IMR-90 (cell line): ENCODE measurements at places on chromosomes 4 and X. TPM values are rescaled to one million over a fixed set of nuclear protein-coding genes. Genes with fewer than 3 reads are reported as not detected.

USP46 gene
- total RNA-seq: 15.4 and 20.3 TPM in 2 replicates

MAGEC1 gene
- total RNA-seq: not detected in 2 replicates

DNA sequence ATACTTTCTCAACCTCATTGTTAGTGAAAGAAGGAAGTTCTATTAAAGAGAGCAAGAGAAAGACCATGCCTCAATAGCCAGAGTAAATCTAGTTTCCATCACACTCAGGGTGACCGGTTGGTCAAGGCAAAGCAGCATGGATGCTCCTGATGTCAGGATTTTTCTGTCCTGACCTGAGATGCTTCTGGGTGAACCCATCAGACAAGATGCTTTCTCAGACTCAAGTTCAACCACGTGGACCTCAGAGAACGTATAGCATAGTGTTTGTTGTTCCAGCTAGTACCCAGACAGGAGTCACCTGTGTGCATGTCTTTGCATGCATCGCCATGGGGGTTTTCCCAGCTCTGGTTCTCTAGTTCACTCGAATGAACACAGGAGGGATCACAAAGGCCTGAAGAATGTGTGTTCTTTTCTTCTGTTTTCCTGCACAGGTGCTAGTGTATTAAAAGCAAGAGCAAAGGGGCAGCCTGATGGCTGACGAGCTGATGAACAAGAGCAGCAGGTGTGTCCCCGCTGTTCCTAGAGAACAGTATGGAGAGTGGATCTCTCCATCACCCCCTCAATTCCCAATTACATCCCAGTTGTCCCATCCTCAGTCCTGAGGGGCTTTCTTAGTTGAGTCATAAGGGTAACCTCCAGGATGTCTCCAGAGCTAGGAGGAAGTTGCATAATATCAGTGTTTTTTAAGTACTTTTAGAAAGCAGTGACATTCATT, 110.5 kb upstream of the ENPP6 start:
- DNase-seq: no peak

C4orf50 gene
- total RNA-seq: not detected in 2 replicates

GRCh38 chrX:49205443-49205842, 5.5 kb upstream of the SYP start:
- DNase-seq: no peak

DNA sequence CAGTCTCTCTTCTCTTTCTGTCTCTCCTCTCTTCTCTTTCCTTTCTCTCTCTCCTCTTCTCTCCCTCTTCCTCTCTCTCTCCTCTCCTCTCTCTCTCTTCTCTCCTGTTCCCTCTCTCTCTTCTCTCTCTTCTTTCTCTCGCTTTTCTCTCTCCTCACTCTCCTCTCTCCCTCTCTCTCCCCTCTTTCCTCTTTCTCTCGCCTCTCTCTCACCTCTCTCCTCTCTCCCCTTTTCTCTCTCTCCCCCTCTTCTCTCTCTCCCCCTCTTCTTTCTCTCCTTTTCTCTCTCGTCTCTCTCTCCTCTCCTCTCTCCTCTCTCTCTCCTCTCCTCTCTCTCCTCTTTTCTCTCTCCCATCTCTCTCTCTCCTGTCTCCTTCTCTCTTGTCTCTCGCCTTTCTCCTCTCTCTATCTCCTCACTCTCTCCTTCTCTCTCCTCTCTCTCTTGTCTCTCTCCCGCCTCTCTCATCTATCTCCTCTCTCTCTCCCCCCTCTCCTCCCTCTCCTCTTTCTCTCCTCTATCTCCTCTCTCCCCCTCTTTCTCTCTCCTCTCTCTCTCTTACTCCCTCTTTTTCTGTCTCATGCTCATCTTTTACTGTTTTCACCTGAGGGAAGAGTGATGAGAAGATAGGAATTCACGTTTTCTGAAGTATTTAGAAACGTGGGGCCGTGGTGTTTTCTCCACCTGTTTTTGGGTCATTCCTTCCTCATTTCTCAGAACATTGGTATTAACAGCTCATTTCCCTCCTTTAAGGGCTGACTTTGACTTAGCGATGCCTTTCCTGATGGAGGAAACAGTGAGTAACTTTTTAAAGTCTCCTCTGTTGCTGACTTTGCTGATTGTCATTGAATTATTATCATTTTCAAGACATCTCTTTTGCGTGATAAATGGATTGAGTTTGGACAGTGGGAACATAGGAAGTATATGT, 80.6 kb upstream of the CD99 start:
- peak; percentile 20 for DNase-seq

- DNase-seq: no peak
Measured at GRCh38 chr4:61320631-61321030, 120.5 kb downstream of the ADGRL3 start.

DNA sequence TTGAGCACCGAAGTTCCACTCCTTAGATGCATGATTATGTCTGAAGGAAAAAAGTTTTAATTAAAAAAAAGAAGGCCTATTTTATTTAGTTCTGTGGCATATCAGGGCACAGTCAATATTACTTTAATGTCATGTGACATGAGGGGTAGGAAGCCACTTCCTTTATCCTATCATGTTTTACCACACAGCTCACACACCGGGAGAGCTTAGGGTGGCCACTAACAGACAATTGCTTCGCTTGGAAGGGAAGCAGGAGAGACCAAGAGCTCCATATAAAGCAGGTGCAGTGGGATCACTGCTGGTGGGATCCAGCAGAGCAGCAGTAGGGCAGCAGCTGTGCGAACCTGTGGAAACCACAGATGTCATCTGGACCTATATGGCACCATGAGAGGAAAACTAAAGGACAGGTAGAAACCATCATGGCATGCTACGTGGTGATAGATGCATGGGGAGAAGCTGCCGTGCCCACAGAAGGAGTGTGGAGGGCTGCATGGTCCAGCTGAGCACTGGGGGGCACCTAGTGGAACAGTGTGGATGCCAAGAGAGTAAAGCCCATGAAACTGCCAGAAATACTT, 52.0 kb downstream of the DTHD1 start:
- DNase-seq: no peak

TCP11X2 gene
- not detected in 2 replicates for total RNA-seq

ENOPH1 gene
- total RNA-seq: 36.0 and 51.7 TPM in 2 replicates

DKC1 gene
- total RNA-seq: 63.8 and 66.7 TPM in 2 replicates

DNA sequence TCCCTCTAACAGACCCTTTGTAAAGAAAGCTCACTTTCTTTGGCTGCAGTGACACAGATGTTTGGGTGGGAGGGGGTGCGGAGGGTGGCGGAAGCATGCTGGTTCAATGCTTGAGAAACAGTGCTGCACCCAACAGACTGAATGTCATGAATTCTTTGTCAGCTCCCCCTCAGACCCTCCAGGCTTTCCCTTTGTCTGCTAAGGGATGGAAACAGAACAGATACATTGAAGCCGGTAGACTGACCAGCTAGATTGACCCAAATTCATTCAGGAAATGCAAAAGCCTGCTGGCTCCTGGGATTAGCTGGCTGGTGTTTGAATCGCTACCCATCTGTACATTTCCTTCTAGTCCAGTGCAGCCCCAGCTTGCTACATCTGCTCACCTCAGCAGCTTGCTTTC, 90.8 kb upstream of the PAK3 start:
- DNase-seq: no peak

DNA sequence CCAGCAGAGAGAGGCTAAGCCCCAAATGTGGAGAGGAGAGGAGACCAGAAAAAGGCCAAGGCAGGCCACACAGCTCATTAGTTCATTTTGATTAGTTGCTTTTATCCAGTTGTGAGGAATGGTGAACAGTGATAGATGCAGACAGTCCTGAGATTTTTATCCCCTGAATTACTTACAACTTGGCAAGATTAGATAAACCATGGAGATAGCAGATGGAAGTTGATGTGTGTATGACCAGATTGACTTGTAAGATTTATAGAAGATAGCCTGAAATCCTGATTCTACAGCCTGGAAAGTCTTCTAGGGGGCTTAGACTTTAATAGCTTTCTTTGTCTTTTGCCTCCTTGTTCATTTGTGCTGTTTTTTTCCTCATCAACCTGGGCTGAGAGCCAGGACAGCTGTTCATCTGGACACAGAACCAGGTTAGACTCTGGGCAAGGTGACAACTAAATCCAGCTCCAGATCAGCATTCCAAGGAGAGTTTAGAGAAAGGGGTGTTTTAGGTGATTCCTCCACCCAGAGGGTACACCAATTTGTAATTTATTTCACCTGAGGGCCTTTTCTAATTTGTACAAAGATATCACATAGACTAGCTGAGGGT, 215.5 kb downstream of the SPATA18 start:
- DNase-seq: no peak

UGT2A3 gene
- not detected in 2 replicates for total RNA-seq

DRD5 gene
- not detected in 2 replicates for total RNA-seq

DNA sequence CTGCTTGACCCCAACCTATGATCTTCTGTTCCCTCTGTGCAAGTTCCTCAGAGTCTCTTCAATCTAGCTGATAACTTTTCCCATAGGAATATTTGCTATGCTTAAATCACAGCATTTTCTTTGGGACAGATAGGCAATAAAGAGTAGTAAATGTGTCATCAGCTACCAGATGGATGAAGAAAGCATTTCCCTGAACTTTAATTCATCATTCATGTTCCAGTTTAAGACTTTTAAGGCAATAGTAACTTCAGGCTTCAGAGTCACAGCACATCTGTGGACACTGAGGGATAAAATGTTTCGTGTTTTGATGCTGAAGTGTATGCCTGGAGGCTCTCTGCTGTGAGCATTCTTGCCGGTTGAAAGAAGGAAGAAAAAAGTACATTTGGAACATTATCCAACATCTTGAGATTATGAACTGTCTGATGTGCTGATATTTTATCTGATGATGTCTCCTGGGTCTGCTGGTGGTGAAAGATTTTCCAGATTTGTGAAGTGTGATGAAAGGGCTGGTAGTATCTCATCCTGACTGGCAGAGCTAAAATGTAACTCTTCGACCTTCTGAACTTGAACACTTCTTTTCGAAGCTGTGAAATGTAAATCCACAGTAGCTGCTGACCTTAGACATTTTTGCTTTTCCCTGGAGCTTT, 133.7 kb downstream of the DCLK2 start:
- DNase-seq: no peak

- peak; percentile 69 for DNase-seq
Measured at GRCh38 chrX:19566359-19567222, 51.3 kb upstream of the MAP3K15 start.
